Tibial nerve (tissue), 4 donors: ENCODE measurements at places on chromosomes 13 and 19. TPM values are rescaled to one million over a fixed set of nuclear protein-coding genes. Genes with fewer than 3 reads are reported as not detected.

DNA sequence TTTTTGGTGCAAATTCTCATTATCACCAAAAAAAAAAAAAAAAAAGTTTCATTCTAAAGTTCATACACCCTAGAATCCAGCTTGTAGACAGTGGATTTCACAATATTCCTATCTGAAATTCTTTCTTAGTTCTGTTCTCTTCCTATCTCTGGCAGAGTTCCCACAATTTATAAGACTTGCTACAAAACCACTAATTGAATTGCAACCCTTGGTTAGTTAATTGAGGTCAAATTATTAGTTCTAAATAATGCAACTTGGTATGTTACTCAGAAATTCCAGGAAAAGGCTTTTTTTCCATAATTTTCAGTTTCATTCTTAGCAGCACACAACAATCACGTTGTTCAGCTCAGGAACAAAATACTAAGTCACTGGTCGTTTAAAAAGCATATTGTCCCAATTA, 58.5 kb downstream of the SPATA13 start:
- H3K4me1 ChIP-seq, result no peaks in the 10 kb centered on the region
- H3K36me3 ChIP-seq, result peaks cover 13% of the 10 kb centered on the region
- H3K27me3 ChIP-seq, result no peaks in the 10 kb centered on the region
- no peak for DNase-seq
- H3K4me3 ChIP-seq, result no peak overlapping the region

- DNase-seq, result no peak
- H3K4me3 ChIP-seq, result no peak overlapping the region
- no peaks in the 10 kb centered on the region for H3K36me3 ChIP-seq
- peak overlapping the region; percentile 45 for H3K27ac ChIP-seq
Observed at GRCh38 chr13:35818633-35819067, 312.5 kb downstream of the DCLK1 start.

- DNase-seq, result no peak
- H3K36me3 ChIP-seq, result no peaks in the 10 kb centered on the region
- H3K4me1 ChIP-seq, result peaks cover 8% of the 10 kb centered on the region
- no peaks in the 10 kb centered on the region for H3K27me3 ChIP-seq
Observed at GRCh38 chr13:40671956-40672764, 5.7 kb upstream of the FOXO1 start.

- H3K4me3 ChIP-seq, result no peak overlapping the region
- H3K27me3 ChIP-seq, result no peaks in the 10 kb centered on the region
- no peaks in the 10 kb centered on the region for H3K4me1 ChIP-seq
Observed at GRCh38 chr13:100148422-100148821, 59.5 kb downstream of the PCCA start.

DNA sequence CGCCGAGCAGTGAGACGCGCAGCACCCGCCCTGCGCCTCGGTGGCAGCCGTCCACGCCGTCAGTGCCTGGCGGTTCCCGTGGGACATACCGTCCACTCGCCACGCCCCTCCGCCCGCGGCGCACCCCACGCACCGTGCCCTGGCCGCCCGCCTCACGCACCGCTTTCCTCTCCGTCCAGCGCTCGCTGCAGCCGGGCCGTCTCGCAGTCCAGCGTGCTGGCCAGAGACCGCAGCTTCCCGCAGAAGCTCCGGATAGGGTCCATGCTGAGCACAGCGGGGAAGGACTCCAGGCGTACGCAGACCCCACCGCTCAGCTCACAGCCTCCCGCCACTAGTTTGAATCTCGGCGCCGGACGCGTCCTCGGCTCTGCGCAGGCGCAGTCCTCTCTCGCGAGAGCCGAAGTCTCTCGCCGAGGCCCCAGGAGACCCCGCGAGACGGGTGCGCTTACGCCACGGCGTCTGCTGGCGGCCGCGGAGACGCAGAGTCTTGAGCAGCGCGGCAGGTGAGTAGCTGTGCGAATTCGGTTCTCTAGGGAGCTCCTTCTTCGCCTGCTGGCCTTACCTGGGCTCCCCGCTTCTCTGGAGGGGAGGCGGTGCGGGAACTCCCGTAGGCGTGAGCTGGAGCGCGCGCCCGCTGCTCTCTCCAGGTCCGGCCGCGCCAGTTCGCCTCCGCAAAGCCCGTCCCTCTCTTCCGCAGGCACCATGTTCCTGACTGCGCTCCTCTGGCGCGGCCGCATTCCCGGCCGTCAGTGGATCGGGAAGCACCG, at the start of the genes MRPL57 and SKA3:
Gene MRPL57, plus strand, starts transcription at position 444 of the 767 bp plus-strand sequence. Its CDS starts 259 bp downstream, at position 703.
Gene SKA3, minus strand, starts transcription at position 338 of the 767 bp plus-strand sequence. Its CDS starts 75 bp downstream, at position 263.
- peak within 1 kb of the TSS; percentile 93 for H3K27ac ChIP-seq
- H3K27me3 ChIP-seq, result no peaks in the 10 kb centered on the region
- DNase-seq, result peak; percentile 81
- H3K4me3 ChIP-seq, result peak within 1 kb of the TSS; percentile 73

- no peaks in the 10 kb centered on the region for H3K27me3 ChIP-seq
- no peaks in the 10 kb centered on the region for H3K36me3 ChIP-seq
- no peak for DNase-seq
- no peak overlapping the region for H3K4me3 ChIP-seq
- peaks cover 9% of the 10 kb centered on the region for H3K4me1 ChIP-seq
Observed at GRCh38 chr19:48854103-48854502, 14.3 kb downstream of the PLEKHA4 start.

DNA sequence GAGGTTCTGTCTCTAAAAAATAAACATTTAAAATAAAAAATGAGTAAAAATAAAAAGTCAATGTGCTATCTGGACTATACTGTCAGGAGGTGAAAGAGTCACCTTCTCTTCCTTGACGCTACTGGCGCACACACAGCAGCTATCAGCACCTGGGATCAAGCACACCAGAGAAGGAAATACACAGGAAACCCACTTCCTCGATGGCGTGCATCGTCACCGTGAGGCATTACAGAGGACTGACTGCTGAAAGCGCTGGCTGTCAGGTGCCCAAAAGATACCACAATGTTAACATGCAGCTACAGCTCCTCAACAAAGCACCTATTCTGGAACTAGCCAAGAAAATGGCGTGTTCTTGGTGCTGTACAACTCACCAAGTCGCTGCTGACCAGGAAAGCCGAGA, 6.1 kb downstream of the SLC35E1 start:
- DNase-seq, result no peak
- H3K27me3 ChIP-seq, result no peaks in the 10 kb centered on the region
- no peak overlapping the region for H3K27ac ChIP-seq
- H3K4me3 ChIP-seq, result no peak overlapping the region
- no peaks in the 10 kb centered on the region for H3K4me1 ChIP-seq

DNA sequence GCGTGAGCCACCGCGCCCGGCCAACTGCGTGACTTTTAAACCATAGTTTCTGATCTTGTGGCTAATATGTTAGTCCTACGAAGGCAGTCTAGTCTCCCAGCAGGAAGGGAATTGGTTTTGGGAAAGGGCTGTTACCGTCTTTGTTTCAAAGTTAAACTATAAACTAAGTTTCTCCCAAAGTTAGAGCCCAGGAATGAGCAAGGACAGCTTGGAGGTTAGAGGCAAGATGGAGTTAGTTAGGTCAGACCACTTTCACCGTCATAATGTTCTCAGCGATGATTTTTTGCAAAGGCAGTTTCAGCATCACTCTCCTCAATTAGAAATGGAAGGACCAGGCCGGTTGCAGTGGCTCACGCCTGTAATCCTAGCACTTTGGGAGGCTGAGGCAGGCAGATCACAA, 17.7 kb upstream of the ADGRE2 start:
- no peak overlapping the region for H3K27ac ChIP-seq
- DNase-seq, result no peak
- H3K36me3 ChIP-seq, result no peaks in the 10 kb centered on the region
- H3K4me1 ChIP-seq, result no peaks in the 10 kb centered on the region
- H3K27me3 ChIP-seq, result no peaks in the 10 kb centered on the region
- H3K4me3 ChIP-seq, result no peak overlapping the region

DNA sequence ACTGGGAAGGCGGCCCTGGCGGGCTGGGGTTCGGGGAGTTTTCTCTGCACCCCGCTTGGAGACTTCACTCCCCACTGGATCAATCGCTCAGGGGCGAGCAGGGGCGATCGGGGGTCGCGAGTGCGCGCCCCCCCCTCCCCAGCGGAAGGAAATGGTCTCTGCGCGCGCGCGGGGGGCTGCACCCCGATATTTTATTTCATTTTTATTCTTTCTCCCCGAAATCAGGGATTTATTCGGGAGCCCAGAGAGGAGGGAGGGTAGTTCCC, 421 bp downstream of the ARID3A start:
- no peak for DNase-seq
- peaks cover 2% of the 10 kb centered on the region for H3K27me3 ChIP-seq
- H3K4me1 ChIP-seq, result peaks cover 15% of the 10 kb centered on the region
- no peaks in the 10 kb centered on the region for H3K36me3 ChIP-seq

Gene ZNF681
- total RNA-seq, result 0.63 TPM

Gene SPRY2
- total RNA-seq, result 85.8 TPM

Gene SULT2B1
- total RNA-seq, result not detected

Gene TNNT1
- 1.5 TPM for total RNA-seq
